Large intestine (tissue), 12 donors: ENCODE measurements at places on chromosomes 6 and 20.

DNA sequence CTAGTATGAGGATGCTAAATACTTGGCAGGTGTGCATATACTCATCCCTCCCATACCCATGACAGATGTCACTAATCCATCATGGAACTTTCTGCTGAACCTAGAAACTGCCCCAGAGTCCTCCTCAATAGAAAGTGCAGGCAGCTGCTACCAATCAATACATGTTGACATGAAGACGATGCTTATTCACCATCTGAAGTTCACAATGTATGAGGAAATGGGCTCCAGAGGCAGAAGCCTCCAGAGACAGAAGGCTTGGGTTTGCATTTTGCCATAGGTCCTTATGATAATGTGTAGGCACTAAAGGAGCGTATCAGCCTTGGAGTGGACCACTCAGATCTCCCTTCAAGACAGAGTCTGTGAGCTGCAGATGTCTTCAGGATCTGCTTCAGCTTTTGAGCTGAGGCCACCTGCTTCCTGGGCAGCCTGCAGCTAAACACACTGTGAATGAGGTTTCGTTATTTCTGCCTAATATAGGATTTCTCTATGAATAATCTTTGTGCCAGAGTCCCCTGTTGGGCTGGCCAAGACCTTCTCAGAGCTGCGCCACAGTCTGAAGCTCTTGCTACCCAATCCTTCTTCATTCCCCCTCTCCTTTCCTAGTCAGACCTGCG is 7.5 kb upstream of the KIAA1755 start:
- no peaks in the 10 kb centered on the region for H3K4me1 ChIP-seq
- DNase-seq = no peak
- no peaks in the 10 kb centered on the region for H3K36me3 ChIP-seq
- no peak overlapping the region for H3K4me3 ChIP-seq

DNA sequence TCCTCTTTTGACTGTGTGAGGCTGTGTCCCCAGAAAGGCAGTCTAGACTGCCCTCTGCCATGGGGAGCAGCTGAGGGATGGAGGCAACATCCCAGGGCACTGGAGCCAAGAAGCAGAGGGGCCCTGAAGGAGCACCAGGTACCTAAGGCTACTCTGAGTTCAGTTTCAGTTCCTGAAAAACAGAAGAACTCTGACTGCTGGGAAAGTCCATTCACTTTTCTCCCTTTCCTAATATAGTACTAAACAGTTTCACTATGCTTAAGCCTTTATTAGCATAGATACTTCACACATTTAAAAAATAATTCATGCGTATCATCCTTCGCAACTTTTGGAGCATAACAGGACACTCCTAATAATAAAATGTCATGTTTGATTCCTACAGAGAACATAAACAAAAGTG is 130.0 kb downstream of the FOXC1 start:
- no peaks in the 10 kb centered on the region for H3K27me3 ChIP-seq
- no peak overlapping the region for H3K27ac ChIP-seq
- peaks cover 2% of the 10 kb centered on the region for H3K36me3 ChIP-seq
- DNase-seq = no peak
- no peak overlapping the region for H3K4me3 ChIP-seq

DNA sequence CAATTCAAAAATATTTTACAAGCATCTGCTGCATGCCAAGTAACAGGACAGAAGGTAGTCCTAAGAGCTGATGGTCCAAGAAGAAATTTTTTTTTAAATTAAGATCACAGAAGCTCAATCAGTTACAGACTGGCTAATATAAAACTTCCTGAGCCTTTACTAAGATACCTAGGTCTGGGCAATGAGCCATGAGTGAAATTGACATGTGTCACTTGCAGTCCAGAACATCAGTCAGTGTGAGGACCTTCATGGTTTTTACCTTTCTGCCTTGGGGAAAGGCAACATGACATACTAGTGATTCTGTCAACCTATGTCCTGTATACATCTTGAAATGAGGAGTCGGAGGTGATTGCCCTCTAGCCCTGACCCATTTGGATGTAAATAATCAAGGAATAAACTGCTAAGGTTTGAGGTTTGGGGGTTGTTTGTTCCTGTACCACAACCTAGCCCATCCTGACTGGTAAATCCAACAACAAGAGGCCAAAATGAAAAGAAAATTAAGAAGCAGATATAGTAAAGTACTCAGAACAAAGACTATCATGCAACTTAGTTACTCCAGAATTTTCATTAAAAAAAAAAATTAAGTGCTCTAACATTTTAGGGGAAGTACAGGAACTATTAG is 70.0 kb downstream of the CNKSR3 start:
- no peak overlapping the region for H3K4me3 ChIP-seq
- H3K4me1 ChIP-seq = peaks cover 17% of the 10 kb centered on the region
- H3K27me3 ChIP-seq = no peaks in the 10 kb centered on the region
- peaks cover 40% of the 10 kb centered on the region for H3K36me3 ChIP-seq

DNA sequence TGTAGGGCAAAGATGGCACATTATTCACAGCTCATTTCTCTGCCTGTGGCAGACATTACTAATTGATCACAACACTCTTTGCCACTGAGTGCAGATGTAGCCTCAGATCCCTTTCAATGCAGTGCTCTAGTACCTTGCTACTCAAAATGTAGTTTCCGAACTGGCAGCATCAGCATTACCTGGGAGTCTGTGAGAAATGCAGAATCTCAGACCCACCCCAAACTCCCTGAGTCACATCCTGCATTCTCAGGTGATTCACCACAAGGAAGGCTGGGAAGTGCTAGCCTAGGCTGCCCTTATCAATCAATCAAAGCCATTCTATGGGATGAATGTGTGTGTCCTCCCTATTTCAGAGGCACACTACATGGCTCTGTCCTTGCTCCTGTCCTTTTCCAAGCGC is 58.5 kb downstream of the PCNA start:
- no peak overlapping the region for H3K4me3 ChIP-seq
- no peaks in the 10 kb centered on the region for H3K36me3 ChIP-seq
- DNase-seq = no peak
- H3K27ac ChIP-seq = no peak overlapping the region

DNA sequence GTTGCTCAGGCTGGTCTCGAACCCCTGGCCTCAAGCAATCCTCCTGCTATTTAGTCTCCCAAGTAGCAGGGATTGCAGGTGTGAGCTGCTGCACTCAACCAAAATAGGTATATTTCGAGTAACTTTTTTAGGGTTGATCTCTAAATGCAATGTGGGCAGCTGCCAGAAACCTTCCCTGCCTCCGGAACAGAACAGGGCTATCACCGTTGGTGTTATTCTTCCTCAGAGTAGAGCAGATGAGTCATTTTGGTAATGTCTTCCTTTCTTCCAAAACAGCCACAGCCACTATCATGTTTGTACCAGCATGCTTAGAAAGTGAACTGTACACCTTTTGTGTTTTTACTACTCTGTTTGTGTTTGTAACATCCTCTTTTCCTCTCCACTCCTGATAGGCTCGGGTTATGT is 44.1 kb downstream of the SNX9 start:
- no peak overlapping the region for H3K4me3 ChIP-seq
- H3K27me3 ChIP-seq = no peaks in the 10 kb centered on the region
- no peak for DNase-seq
- no peak overlapping the region for H3K27ac ChIP-seq

GRCh38 chr6:31927242-31927862 is at the start of gene C2:
Gene C2, plus strand, starts transcription at chr6:31927717. Its CDS starts 36 bp downstream, at chr6:31927753.
- peak within 1 kb of the TSS; percentile 30 for H3K4me3 ChIP-seq
- H3K4me1 ChIP-seq = peaks cover 9% of the 10 kb centered on the region
- no peaks in the 10 kb centered on the region for H3K36me3 ChIP-seq
- H3K27me3 ChIP-seq = no peaks in the 10 kb centered on the region
- DNase-seq = peak; percentile 47
- peak within 1 kb of the TSS; percentile 37 for H3K27ac ChIP-seq
